ENCODE measurements at places on chromosomes 4 and X. TPM values are rescaled to one million over a fixed set of nuclear protein-coding genes. Genes with fewer than 3 reads are reported as not detected.

COL4A6 gene
- total RNA-seq: 1.3 TPM

KLHL5 gene
- 50.9 TPM for total RNA-seq

ZFP92 gene
- 0.08 TPM for total RNA-seq

ADAMTS3 gene
- 5.0 TPM for total RNA-seq

DIPK2B gene
- 0.16 TPM for total RNA-seq

All from fibroblast of the aortic adventitia (primary cell).